Dorsolateral prefrontal cortex (tissue), 122 donors: ENCODE measurements at places on chromosomes 13 and 19. TPM values are rescaled to one million over a fixed set of nuclear protein-coding genes. Genes with fewer than 3 reads are reported as not detected.

Gene ZNF560
- 0.25 TPM for total RNA-seq

Gene TLE6
- total RNA-seq = 0.48 TPM

Gene C13orf46
- total RNA-seq = 2.6 TPM

Gene ZNF439
- total RNA-seq = 21.4 TPM

DNA sequence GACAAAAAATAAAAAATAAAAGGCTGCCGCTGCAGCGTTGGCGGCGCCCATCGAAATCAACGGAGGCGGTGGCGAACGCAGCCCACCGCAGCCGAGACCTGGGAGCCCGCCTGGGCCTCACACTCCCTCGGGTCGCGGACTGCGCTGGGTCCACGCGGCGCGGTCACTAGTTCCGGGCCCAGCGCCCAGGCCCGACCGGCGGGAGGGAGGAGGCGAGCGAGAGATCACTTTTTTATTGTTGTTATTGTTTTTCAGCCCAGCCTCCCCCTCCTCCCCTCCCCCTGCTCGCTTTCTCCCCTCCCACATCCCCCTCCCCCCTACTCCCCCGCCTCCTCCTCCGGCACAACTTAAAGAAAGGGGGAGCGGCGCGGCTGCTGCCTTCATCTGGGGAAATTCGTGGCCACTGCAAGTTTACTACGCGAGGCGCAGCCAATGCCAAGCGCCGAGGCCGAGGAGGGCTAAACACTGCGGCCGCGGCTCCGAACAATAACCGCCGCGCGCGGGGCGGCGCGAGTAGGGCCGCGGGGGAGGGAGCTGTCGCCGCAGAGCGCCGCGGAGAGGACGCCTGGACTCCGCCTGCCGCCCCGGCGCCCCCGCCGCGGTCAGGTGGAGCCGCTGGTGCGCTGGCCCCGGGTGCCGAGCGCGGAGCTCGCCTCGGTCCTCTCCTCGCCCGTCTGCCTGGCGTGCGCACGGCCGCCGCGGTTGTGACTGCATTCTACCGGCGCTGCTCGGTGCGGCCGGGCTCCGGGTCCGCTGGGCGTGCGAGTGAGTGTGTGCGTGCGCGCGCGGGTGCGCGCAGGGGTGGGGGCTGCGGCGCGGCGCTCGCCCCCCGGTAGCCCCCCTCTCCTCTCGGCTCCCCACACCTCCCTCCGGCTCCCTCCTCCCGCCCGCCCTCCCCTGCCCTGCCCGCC lies 505 bp upstream of the ZIC2 start:
- DNase-seq = no peak

- no peak for DNase-seq
Measured at GRCh38 chr13:114132419-114133121, at the start of gene RASA3. RASA3 (minus strand) TSS chr13:114132623; CDS start chr13:114132489, 134 bp downstream.

GRCh38 chr19:33040994-33041827 lies 23.5 kb downstream of the RHPN2 start:
- DNase-seq = peak; percentile 28

DNA sequence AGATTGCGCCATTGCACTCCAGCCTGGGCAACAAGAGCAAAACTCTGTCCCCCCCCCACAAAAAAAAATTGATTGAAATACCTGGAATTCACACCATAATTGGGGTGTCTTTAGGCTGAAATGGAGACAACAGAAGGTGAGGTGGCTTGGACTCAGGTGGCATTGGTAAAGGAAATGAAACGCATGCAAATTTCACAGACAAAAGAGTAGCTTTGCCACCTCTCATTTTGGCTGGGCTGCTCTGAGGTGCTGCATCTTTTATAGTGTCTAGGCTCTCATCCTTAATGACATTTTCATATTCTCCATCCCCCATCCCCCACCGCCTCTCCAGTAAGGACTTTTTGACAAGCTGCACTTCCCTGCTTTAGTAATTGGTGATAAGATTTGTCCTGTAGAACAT lies 6.9 kb downstream of the UBE2L5 start:
- DNase-seq = no peak

GRCh38 chr19:1473085-1473851 lies 5.7 kb downstream of the C19orf25 start:
- no peak for DNase-seq

GRCh38 chr13:26614721-26615120 lies 57.2 kb downstream of the WASF3 start:
- peak; percentile 39 for DNase-seq

GRCh38 chr13:97386801-97387484 lies 47.0 kb upstream of the RAP2A start:
- peak; percentile 45 for DNase-seq

- DNase-seq = no peak
Measured at GRCh38 chr13:25571237-25571636, 199.5 kb downstream of the ATP8A2 start.

- DNase-seq = no peak
Measured at GRCh38 chr13:27004866-27005265, 166.7 kb downstream of the USP12 start.

DNA sequence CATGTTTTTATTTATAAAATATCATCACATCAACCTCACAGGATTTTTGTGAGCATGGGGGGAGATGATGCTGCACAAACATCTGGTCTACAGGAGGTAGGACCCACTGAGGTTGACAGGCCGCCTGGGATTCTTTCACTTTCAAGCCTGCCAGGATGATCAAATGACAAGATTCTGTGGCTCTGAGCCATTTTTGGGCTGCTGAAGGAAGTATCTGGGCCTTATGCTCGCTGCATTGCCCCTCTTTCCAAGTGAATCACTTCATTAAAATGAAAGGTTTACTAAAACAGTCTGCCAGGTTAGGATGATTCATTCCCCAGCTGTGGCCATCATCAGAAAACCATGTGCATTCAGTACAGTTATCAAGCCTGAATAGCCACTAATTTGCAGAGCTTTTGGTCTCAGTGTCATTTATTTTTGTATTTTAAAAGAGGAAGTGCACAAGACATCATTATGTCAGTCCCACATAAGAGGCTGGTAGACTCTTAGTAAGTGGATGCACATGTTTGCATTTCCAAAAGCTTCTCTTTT lies 34.4 kb downstream of the STARD13 start:
- DNase-seq = no peak

DNA sequence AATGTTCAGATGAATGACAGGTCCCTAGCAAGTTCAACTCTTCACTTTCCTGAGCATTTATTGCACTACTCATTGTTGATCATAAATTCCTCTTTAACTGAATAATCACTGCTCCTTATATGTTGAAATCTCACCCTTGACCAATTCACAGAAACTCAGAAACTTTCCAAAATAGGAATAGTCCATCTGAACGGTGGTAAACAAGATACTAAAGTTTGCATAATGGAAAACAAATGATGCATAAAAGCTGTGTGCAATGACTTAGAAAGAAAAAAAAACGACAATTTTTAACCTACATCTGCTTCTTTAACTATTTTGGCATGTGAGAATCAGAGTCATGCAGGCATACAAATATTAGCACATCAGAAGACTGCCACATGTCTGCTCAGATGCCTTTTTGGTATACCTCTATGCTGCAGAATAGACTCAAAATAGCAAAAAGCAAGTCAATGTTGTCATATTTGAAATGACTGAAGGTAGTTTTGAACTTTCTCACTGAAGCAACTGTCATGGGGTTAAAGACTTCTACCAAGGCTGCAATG lies 34.8 kb downstream of the SLC10A2 start:
- DNase-seq = no peak

GRCh38 chr13:38667526-38668109 lies 19.3 kb upstream of the FREM2 start:
- no peak for DNase-seq

DNA sequence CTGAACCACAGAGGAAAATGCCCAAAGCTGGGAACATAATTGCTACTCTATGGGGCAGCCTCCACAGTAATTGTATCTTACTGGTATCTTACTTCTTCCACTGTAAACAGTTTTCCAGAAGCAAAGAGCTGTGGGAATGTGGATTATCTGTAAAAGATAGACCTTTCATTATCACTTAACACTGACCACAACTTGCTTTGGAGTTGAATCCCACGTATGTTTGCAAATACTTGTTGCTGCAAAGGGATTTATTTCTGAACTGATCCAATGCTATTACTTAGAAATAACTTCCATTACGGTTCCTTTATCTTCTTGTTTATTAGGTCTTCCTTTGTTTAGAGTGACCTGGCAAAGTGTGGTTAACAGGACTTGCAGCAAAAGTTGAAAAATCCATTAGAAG lies 218.1 kb downstream of the KCTD12 start:
- DNase-seq = no peak

DNA sequence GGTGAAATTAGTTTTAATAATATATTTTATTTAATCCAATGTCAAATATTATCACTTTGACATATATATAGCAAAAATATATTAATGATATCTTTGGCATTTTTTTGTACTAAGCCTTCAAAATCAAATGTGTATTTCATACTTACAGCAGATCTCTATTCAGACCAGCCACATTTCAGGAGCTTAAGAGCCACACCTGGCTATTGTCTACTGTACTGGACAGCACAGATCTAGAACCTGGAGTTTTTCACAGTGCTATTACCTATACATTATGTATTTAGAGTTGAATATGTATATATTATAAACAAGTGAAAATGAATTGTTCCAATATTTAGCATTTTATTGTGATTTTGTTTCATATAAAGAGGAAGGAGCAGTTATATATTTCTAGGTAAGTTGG lies 486.3 kb downstream of the DIAPH3 start:
- DNase-seq = no peak
